ENCODE measurements at places on chromosomes 7 and 10. TPM values are rescaled to one million over a fixed set of nuclear protein-coding genes. Genes with fewer than 3 reads are reported as not detected.
A peak's percentile ranks its signal among the peaks of the same experiment; 100 is the strongest.

The CALML5 gene
- total RNA-seq: 102 TPM

The FFAR4 gene
- total RNA-seq: 1.5 TPM

GRCh38 chr7:70846208-70846607 is 285.7 kb upstream of the GALNT17 start:
- no peaks in the 10 kb centered on the region for H3K4me1 ChIP-seq
- no peak overlapping the region for H3K4me3 ChIP-seq
- no peak for DNase-seq
- H3K27me3 ChIP-seq: no peaks in the 10 kb centered on the region

GRCh38 chr10:96460316-96460715 is 53.4 kb downstream of the TLL2 start:
- no peak overlapping the region for H3K4me3 ChIP-seq
- no peaks in the 10 kb centered on the region for H3K36me3 ChIP-seq
- no peak overlapping the region for H3K27ac ChIP-seq

- no peak for DNase-seq
- H3K27ac ChIP-seq: no peak overlapping the region
- no peaks in the 10 kb centered on the region for H3K27me3 ChIP-seq
- no peaks in the 10 kb centered on the region for H3K4me1 ChIP-seq
- no peak overlapping the region for H3K4me3 ChIP-seq
Measured at GRCh38 chr10:121822180-121822579, 105.7 kb downstream of the ATE1 start.

DNA sequence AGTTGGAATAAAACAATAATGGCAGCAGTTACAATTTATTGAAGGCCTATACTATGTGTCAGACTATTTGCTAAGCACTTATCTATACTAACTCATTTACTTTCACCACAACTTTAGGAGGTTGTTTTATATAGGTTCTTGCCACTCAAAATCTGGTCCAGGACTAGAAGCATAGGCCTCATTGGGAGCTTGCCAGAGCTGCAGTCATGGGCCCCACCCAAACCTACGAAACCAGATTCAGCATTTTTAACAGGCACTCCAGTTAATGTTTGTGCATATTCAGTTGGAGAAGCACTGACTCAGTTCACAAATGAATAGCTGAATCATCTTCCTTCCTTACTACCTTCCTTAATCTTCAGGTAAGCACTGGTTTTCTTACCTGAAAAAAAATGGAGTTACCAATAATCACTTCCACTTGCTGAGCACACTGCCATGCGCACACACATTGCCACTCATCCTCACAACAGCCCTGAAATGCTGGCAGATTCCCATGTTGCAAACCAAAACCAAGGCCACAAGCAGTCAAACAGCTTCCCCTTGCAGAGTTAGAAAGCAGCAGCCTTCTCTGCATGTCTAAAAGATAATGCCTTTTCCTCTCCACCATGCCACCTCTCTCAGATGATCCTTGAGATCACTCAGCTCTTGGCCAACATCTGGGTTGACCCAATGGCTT is 122.4 kb downstream of the SLC16A9 start:
- no peaks in the 10 kb centered on the region for H3K27me3 ChIP-seq
- H3K4me1 ChIP-seq: peaks cover 50% of the 10 kb centered on the region
- H3K36me3 ChIP-seq: no peaks in the 10 kb centered on the region
- no peak overlapping the region for H3K4me3 ChIP-seq
- H3K27ac ChIP-seq: peak overlapping the region; percentile 64

DNA sequence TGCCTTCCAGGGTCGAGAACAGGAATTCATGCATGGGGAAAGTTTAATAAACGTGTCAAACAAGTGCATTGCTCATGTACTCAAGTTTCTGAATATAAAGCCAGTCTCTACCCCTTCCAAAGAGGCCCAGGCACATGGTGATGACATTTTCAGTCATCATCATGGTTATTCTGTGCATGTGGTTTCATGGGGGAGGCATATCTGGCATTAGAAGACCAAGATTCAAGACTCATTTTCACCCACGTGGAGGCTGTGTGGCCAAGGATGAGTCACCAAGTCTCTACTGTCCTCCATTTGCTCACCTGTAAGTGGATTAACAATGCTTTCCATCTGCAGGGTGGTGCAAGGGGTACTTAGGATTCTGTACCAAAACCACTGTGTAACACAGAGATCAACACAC is 34.0 kb upstream of the CNPY1 start:
- no peak overlapping the region for H3K4me3 ChIP-seq
- H3K36me3 ChIP-seq: no peaks in the 10 kb centered on the region
- DNase-seq: no peak
- H3K27ac ChIP-seq: no peak overlapping the region
- no peaks in the 10 kb centered on the region for H3K27me3 ChIP-seq

DNA sequence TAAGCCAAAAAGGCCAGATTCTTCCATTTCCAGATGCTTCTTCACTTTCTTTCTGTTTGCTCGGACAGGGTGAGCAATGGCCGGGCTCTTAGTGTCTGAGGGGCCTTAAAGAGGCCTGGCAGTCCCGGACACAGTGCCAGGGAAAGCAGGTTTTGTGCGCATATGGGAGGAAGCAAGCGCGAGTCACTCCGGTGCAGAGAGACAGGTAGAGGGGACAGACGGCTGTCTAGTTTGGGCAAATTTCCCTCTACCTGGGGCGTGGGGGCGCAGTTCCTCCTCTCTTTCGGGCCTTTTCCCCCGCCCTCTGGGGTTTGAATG is 4.7 kb downstream of the NEUROD6 start:
- no peaks in the 10 kb centered on the region for H3K36me3 ChIP-seq
- no peak overlapping the region for H3K27ac ChIP-seq
- no peaks in the 10 kb centered on the region for H3K27me3 ChIP-seq
- DNase-seq: no peak

- no peaks in the 10 kb centered on the region for H3K36me3 ChIP-seq
- no peak overlapping the region for H3K4me3 ChIP-seq
- no peaks in the 10 kb centered on the region for H3K27me3 ChIP-seq
- no peaks in the 10 kb centered on the region for H3K4me1 ChIP-seq
- no peak for DNase-seq
Measured at GRCh38 chr7:2079332-2080059, 153.2 kb downstream of the MAD1L1 start.

GRCh38 chr10:7903851-7904250 is 85.5 kb downstream of the TAF3 start:
- no peaks in the 10 kb centered on the region for H3K27me3 ChIP-seq
- H3K36me3 ChIP-seq: no peaks in the 10 kb centered on the region
- no peaks in the 10 kb centered on the region for H3K4me1 ChIP-seq
- H3K4me3 ChIP-seq: no peak overlapping the region
- DNase-seq: no peak
- H3K27ac ChIP-seq: no peak overlapping the region

DNA sequence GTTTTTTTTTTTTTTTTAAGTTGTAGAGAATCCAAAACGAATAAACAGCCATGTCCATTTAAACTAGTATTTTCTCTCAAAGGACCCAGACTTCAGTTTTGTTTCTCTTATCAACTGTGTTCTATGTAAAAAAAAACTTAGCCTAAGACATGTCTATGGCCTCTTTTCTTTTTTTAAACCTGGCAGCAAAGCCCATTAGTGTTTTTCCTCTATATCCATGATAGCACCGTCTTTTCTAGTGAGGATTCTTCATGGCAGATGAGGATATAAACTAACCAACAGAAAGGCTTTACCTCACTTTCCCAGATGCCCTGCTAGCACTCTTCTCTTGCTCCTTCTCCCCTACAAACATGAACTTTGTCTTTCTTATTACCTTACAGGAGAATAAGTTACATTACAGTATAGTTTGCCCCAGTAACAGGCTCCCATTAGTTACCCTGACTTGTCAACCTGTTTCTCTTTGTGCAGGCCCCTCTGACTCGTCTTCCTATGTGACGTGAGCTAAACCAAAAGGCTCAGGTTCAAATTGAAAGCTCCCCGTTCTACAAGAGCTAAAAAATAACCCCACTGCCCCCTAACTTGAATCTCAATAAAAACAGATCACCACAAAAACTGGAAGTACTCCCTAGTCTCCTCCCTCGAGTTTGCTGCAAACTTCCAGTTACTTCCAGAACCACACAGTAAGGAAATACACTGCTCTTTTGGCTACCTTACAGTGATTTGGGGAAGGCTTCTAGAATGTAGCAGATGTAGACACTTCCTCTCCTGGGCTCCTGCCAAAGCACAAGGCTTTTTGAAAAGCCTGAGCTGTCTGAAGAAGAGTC is 20.1 kb downstream of the P4HA1 start:
- no peak for DNase-seq
- H3K4me3 ChIP-seq: peak overlapping the region; percentile 9
- H3K36me3 ChIP-seq: peaks cover 22% of the 10 kb centered on the region
- peak overlapping the region; percentile 93 for H3K27ac ChIP-seq
- no peaks in the 10 kb centered on the region for H3K27me3 ChIP-seq
- peaks cover 9% of the 10 kb centered on the region for H3K4me1 ChIP-seq

GRCh38 chr10:4688601-4689000 is 137.4 kb upstream of the AKR1E2 start:
- no peak overlapping the region for H3K27ac ChIP-seq
- H3K36me3 ChIP-seq: no peaks in the 10 kb centered on the region
- no peak for DNase-seq
- H3K4me1 ChIP-seq: peaks cover 13% of the 10 kb centered on the region
- no peak overlapping the region for H3K4me3 ChIP-seq
- H3K27me3 ChIP-seq: no peaks in the 10 kb centered on the region

DNA sequence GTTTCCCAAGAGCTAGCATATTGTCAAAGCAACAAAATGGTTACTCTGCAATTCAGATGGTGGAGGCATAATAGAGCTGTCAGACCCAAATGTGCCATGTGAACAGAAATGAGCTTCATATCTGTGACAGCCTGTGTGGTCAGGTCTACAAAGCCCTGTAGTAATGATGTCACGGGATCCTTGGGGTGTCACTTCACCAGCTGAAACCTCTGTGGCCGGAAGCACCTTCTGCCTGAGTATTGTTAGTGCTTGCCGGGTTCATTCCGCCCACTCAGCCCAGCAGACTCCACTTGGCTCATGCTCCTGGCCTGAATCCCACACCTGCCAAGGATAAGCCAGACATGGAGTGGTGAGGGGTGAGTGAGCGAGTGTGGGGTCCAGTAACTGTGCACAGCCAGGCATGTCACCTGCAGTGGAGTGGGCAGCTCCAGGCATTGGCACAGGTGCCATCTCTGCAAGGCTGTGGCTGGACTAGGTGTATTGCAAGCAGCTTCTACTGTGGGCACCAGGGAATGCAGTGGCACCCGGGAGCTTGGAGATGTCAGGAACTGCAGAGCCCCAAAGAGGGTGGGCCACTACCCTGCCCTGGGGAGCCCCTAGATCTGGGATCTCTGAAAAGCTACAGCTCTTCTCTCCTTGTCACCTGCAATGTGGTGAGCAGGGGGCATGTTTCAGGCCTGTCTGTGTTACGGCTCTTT is 341.9 kb upstream of the CHRM2 start:
- no peaks in the 10 kb centered on the region for H3K27me3 ChIP-seq
- H3K36me3 ChIP-seq: no peaks in the 10 kb centered on the region
- H3K4me1 ChIP-seq: no peaks in the 10 kb centered on the region

DNA sequence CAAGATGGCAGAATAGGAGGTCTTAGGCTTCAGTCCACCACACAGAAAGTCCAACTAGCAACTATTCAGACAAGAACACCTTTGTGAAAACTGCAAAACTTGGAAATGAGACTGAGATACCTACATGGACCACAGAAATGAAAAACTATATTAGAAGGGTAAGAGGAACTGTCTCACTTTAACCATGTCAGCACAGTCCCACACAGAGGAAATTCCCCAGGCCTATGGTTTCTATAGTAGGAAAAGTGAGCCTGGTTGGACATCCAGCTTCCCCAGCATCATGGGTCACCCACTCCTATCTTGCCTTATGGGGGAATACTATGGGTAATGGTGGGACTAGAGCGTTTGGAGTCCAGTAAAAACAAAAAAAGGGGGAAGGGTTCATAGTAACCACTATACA is 38.8 kb upstream of the CDK6 start:
- H3K27ac ChIP-seq: no peak overlapping the region
- H3K36me3 ChIP-seq: no peaks in the 10 kb centered on the region
- H3K27me3 ChIP-seq: no peaks in the 10 kb centered on the region
- no peak for DNase-seq
- no peaks in the 10 kb centered on the region for H3K4me1 ChIP-seq
